ENCODE measurements at places on chromosomes 16 and 17.

DNA sequence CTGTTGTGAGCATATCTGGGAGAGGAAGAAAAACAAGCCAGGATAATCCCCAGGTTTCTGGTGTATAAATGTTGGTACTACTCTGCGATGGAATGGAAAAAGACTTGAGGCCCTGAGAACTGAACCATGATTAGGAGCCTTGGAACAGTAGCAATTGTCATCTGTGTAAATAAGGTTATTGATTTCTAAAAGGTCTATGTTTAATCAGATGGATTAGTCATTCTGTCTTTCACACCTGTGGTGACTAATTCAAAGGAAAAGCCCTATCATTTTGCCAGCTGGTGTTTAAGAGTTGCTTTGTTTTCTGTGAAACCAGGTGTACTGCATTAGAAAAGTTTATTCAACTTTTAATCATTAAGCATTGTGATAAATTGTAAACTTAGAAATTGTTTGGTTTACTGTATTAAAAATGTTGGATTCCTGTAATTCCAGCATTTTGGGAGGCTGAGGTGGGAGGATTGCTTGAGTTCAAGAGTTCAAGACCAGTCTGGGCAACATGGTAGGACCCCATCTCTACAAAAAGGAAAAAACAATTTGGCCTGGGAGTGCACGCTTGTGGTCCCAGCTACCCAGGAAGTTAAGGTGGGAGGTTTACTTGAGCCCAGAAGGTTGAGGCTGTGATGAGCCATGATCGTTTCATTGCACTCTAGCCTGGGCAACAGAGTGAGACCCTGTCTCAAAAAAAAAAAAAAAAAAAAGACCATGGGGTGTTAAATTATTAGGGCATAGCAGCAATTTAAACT is 29.0 kb upstream of the KPNB1 start:
- no peak for DNase-seq

DNA sequence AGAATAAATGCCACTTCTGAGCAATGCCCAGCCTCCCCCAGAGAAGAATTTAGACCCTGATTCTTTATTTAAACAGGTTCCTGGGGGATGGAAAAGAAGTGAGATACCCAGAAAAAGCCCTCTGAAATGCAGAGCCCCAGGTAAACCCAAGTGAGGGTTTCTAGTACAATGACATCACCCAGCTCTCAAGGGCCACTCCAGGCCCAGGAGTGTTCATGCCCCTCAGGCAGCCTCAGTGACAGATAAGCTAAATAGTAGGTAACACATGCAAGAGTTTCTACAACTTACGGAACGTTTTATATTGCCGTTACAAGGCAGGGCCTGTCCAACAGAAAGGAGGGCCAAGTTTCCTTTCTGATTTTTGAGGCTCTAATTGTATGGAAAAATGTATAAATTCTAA is 683.7 kb upstream of the SALL1 start:
- no peak for DNase-seq

DNA sequence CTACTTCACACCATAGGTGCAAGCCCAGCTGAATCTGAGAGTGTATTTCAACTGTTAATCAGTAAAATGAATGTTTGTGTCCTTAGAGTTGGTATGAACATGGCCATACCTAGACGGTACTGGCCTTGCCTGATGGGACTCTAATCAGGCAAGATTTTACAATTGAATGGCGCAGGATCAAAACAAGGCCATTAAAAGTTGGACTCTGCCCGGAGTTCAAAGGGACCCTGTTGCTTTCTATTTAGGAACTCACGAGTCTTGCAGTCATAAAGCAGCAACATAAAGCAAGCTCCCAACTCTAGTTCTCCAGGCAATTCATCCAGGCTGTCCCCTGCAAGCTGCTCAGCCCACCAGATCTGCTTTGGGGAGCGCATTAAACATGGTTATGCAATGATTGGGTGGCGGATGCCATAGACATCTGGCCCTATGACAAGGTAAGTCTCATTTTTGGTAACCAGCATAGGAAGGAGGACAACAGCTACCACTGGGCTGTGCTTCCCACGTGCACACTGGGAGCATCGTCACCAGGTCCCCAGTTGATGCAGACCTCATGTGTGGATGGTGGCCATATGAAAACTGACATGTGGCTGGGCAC is 8.8 kb downstream of the TMEM186 start:
- no peak for DNase-seq

DNA sequence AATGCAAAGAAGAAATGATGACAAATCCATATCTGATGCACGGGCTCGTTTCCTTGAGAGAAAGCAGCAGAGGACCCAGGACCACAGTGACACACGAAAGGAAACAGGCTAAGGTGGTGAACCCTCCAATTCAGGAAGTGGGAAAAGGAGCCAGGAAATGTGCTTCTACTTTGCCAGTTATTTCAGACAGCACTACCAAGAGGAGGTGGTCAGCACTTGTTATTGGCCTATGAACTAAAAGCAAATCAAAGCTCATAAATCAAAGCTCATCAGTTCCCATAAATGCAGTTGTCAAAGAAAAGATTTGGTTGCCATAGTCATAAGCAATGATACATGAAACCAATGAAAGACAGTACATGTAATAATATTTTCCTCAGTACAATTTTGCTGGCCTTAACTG is 12.6 kb upstream of the CLTC start:
- DNase-seq = no peak

DNA sequence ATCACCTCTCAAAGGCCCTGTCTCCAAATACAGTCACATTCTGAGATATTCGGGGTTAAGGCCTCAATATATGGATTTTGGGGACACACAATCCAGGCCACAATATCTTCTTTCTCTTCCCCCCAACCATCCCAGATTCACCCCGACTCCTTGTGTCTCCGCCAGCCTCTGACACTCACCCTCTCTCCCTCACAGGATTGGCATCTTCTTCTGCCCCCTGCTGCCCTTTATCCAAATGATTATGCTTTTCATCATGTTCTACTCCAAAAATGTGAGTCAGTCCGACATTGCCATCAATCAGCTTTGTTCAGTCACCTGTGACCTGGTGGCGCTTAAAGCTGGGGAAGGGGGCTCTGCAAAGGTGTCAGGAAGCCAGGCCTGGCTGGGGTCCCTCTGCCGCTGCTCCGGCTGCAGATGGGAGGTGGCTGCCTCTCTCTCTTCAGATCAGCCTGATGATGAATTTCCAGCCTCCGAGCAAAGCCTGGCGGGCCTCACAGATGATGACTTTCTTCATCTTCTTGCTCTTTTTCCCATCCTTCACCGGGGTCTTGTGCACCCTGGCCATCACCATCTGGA is 35.1 kb downstream of the GDE1 start:
- no peak for DNase-seq

GRCh38 chr17:6421700-6422604 is 13.0 kb downstream of the AIPL1 start:
- DNase-seq = no peak

- no peak for DNase-seq
Observed at GRCh38 chr16:17501321-17501720, 30.6 kb upstream of the XYLT1 start.

Data from KG1 (cell line).